Right ventricle myocardium inferior (tissue), 1 donor: ENCODE measurements at places on chromosomes 11 and 22. TPM values are rescaled to one million over a fixed set of nuclear protein-coding genes. Genes with fewer than 3 reads are reported as not detected.

DNA sequence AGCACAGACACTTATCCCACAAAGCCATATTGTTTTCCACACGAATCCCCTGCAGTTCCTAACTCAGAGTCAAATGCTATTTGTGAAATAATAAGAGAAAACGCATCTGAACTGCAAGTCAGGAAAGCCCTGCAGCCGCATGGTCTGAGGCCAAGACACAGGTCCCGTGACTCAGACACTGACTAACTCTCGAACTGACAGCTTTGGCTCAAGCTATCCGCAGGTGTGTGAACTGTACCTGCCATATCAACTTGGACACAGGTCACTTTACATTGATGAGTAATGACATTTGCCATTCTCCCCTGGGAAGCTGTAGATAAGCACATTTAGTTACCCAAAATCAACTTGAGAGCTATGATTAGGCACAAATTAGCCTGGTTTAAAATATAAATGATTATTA lies 34.9 kb upstream of the NFRKB start:
- no peak for DNase-seq

DNA sequence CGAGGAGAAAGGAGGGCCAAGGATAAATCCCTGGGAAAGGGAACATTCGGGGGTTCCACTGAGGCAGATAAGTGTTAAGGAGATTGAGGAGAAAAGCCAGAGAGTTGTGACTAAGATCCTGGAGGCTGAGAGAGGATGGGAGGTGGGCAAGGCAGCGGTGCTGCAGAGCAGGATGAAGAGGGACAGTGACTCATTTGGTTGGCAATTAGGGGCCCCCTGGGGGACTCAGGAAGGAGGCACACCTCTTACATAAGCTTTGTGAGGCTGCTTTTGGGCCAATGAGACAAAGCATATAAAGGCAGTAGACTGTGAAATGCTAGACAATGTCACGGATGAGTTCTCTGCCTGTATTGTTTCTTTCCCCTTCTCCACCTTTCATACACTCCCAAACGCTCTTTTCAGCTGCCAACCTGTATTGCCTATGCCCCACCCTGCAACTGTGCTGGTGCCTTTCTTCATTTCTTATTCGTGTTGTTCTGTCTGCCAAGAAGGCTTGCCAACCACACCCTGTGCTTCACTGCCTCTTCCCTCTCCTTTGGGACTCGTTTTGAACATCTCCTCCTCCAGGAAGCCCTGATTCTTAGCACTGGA lies 246.8 kb upstream of the KIRREL3 start:
- no peak for DNase-seq

- no peak for DNase-seq
Observed at GRCh38 chr11:127616158-127616557, 615.6 kb upstream of the KIRREL3 start.

DNA sequence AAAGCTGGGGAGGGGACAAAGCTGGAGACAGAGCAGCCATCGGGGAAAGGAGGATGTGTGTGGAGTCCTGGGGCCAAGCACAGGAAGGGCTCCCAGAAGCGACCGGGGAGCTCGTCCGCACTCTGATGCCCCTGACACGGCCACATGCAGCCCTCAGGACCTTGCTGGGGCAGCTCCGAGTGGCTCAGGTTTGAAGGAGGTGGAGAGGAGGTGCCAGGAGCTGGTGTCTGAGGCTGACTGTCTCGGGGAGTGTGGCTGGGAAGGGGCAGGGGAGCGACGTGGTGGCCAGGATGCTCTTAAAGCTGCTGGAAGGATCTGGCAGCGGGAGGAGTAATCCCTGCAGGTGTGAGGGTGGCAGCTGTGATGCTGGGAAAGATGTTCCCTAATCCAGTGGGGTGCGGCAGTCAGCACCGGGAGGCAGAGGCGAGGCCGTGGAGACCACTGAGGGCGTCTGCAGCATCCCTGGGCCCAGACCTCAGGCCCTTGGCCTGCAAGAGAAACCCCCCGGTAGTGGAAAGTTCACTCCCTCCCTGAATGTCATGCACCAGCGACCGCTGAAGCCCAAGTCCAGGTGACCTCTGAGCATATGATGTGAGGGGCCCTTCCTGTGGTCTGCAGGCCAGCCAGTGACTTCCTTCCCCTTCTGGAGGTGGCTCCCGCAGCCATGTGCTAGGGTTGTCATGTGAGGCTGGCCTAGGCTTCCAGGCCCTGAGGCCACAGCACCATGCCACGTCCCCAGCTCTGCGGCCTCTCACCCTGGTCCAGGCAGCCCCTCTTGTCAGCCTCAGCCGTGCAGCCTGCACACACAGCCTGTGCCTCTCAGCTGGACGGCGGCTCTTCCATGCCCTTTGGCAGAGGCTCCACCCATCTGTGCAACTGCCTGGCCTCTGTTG lies 17.2 kb upstream of the CTSD start:
- DNase-seq, result no peak

DNA sequence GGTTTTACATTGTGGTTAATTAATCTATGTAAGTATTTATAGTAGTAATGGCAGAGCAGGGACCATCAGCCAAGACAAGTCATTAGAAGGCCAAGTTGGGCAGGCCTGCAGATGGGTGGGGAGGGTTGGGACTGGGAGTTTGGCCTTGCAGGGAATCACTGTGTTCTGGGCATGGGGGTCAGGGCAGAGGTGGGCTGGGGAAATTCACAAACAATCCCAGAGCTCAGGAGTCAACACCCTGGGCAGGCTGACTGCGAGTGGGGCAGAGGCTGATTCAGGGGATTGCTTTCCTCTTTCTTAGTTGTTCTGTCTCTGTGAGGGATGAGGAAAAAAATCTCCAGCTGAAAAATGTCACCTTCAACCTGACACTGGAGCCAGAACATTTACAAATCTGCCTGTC lies 322.5 kb downstream of the NTM start:
- no peak for DNase-seq

DNA sequence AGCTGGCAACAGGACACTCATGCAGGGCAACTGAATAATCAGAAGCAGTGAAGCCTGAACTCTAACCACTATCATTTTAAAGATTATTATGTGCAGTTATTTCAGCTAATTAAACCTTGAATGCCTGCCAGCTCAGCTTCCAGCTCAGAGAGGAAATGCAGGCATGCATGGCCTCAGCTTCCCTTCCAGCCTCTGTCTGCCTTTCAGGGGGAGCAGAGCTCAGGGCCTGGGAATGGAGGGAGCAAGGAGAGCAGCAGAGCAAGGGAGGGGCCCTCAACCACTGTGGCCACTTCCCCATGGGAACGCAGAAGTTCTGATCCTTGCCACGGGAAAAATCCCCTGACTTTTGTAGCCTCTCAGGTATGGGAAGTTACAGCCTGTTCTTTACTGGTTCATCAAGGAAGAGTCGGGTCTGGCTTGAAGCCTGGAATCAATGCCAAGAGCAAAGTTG lies 32.5 kb upstream of the APLNR start:
- DNase-seq, result no peak

MMP27 gene
- total RNA-seq, result not detected

DNA sequence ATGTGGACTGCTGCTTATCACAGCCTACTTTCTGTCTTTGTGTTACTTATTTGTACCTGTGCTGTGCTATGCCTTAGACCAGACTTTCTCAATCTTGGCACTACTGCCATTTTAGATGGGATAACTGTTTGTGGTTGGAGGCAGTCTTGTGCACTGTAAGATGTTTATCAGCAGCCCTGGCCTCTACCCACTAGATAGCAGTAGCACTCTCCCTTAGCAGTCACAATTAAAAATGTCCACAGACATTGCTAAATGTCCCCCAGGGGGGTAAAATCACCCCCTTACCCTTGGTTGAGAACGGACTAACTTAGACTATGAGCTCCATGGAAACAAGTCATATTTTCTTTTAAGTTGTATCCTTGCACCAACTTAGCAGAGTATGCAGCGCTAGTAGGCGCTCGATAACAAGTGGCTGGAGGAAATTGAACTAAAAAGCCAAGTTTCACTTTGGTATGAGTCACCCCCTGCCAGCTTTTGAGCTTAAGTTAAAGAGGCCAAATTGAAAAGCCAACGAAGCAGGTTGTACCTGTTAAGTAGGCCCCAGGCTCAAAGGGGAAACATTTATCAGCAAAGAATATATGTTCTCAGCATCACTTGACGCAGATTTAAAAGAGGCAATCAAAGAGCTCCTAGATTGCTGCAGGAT lies 304.8 kb upstream of the SORL1-AS1 start:
- no peak for DNase-seq

FUT4 gene
- total RNA-seq, result 1.3 TPM

DNA sequence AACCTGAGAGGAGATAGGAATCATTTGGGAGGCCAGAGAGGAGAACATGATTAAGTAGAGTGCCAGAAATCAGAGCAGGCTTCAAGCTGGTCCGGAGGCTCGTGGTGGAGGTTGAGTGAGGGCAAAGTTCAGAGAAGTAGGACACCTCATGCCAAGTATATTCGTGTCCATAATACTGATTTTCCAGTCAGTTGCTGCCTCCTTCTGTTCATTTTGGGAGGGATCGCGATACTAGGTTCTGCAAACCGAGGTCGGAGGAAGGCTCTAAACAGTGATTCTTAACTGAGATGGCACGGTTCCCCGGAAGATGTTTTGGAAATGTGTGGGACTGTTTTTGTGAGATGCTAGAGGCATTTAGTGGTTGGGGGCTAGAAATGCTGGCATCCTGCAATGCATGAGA lies 13.6 kb upstream of the CD3E start:
- DNase-seq, result no peak

- no peak for DNase-seq
Observed at GRCh38 chr11:73640592-73640991, 5.8 kb upstream of the PLEKHB1 start.

DNA sequence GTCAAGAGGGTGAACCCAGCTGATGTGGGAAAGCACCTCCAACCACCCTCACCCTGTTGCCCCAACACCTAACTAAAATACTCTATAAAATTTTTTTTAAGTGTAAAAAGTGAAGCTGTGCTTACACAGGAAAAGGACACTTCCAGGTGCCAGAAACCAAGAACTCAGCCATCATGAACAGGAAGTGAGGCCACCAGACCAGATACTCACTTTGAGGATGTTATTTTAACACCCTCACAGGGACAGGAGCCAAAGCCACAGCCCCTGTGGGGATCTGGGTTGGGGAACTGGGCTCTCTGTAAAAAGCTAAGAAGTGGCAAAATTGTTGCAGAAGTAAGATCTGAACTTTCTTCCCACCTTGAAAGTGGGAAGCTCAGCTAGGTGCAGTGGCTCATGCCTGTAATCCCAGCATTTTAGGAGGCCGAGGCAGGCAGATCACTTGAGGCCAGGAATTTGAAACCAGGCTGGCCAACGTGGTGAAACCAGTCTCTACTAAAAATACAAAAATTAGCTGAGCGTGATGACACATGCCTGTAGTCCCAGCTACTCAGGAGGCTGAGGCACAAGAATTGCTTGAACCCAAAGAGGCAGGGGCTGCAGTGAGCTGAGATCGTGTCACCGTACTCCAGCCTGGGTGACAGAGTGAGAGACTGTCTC lies 3.8 kb downstream of the RSPH14 start:
- no peak for DNase-seq

MMP10 gene
- not detected for total RNA-seq

- peak; percentile 93 for DNase-seq
Observed at GRCh38 chr22:29306835-29307595, 565 bp downstream of the GAS2L1 start.

DNA sequence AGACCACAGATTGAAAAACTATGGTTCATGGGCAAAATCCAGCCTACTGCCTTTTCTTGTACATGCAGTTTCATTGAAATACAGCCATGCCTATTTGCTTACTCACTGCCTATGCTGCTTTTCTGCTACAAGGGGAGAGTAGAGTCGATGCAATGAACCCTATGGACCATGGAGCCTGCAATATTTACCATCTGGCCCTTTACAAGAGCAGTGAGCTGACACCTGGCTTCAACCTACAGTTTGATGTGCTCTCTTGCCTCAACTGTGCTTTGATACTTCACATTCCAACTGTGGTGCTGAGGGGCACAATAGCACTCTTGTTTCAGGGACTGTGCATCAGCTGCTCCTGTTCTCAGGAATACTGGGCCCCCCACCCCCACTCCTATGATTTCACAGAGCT lies 239.5 kb upstream of the SORL1-AS1 start:
- DNase-seq, result no peak

DNA sequence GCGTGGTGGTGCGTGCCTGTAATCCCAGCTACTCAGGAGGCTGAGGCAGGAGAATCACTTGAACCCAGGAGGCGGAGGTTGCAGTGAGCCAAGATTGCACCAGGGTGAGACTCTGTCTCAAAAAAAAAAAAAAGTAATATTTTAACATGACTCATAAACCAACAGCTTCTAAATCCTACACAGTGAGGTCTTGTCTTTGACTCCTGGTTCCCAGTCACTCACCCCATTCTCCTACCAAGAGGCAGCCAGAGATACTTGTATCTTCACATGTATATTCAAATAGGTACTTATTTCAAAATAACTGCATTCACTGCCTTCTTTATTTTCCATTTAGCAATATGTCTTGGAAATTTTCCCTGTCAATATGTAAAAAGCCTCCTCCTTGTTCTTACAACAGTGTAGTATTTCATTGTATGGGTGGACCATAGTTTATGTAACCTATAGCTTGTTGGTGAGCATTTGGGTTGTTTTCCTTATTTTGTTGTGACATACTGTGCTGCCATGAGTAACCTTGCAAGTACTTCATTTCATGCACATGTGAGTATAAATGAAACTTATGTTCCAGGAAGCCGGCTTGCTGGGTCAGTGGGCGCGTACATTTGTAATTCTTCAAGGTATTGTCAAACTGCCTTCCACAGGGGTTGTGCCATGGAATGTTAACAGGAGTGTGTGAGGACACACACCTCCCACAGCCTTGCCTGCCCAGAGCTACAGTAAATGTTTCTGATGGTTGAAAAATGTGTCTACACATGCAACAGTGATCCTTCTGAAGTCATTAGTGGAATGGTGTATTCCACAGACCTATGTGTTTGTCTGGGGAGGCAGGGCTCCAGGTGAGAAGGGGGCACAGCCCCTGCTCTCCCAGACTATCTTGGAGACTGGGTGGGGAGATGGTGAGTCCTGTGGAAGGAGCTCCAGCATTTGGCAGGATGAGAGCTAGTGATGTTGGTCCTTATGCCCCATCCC lies 47.9 kb downstream of the OSBP2 start:
- no peak for DNase-seq

DNA sequence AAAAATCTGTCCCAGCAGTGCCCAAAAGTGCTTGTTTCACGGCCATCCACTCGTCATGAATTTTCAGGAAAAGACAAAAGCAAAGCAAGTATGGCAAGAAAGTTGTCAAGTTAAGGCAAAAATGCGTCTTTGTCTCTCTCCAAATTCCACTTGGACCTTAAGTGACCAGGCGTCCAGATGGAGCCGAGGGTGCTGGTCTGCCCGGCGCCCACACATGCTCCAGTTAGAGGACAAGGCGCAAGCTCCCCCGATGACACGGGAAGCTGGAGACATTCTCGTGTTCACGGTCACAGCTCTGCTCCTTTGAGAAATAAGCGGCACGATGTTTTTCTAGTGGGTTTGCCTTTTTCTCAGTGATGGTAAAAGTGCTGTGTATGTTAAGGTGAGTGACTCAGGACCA lies 219.0 kb downstream of the BRD1 start:
- no peak for DNase-seq

GRCh38 chr22:27242917-27243589 lies 558.5 kb downstream of the MN1 start:
- no peak for DNase-seq

SAA2 gene
- total RNA-seq, result 1.8 TPM

SEZ6L gene
- total RNA-seq, result 0.08 TPM
